ENCODE measurements at places on chromosomes 4 and X.

DNA sequence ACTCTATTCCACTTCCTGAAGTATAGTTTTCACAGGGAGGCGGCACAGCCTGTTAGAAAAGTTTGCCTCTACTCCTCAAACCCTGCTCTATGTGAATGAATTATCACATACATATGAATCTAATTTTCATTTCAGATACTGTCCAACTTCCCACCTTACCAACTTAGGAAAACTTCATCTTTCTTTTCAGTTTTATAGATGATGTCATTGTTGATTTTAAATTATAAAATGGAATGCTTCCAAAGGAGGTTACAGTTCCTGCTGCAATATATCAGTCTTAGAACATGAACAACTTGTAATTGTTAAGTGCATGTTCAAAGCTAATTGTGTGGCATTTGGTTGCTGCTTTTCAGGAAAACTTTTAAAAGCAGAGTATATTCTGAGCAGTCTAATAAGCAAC is 92.4 kb downstream of the NEUROG2 start:
- DNase-seq = no peak

GRCh38 chr4:54318904-54319303 is 89.8 kb downstream of the PDGFRA start:
- no peak for DNase-seq

DNA sequence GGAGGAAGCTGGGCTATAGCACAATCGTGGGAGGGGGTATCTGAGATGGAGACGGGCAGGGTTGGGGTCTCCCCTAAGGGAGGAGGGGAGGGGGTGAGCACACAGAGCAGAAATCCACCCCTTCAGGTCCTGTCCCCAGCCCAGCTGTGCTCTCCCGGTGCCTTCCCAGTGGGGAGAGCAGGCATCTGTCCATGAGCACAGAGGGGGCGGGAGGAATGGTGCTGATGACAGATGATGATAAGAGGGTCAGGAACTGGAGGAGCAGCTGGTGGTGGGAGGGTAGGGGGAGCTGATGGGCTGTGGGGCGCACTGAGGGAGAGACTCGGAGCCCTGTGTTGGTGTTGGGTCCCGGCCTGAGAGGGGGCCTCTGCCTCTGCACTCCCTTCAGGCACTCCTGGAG is 8.6 kb downstream of the ATP2B3 start:
- no peak for DNase-seq

GRCh38 chr4:7960017-7960789 is 20.5 kb upstream of the AFAP1 start:
- DNase-seq = no peak

All from stimulated activated CD8-positive, alpha-beta memory T cell treated with anti-CD3 and anti-CD28 coated beads, Interleukin-4, amount 100 ng/mL, for 1 hour (primary cell).